ENCODE measurements at places on chromosomes 2 and 18. TPM values are rescaled to one million over a fixed set of nuclear protein-coding genes. Genes with fewer than 3 reads are reported as not detected.

RAB1A gene
- total RNA-seq, result 147 TPM

NABP1 gene
- total RNA-seq, result 17.4 TPM

- no peaks in the 10 kb centered on the region for H3K4me1 ChIP-seq
- H3K4me3 ChIP-seq, result no peak overlapping the region
- no peaks in the 10 kb centered on the region for H3K27me3 ChIP-seq
- H3K36me3 ChIP-seq, result no peaks in the 10 kb centered on the region
- no peak for DNase-seq
Observed at GRCh38 chr2:28225473-28226080, 167.1 kb upstream of the FOSL2 start.

DNA sequence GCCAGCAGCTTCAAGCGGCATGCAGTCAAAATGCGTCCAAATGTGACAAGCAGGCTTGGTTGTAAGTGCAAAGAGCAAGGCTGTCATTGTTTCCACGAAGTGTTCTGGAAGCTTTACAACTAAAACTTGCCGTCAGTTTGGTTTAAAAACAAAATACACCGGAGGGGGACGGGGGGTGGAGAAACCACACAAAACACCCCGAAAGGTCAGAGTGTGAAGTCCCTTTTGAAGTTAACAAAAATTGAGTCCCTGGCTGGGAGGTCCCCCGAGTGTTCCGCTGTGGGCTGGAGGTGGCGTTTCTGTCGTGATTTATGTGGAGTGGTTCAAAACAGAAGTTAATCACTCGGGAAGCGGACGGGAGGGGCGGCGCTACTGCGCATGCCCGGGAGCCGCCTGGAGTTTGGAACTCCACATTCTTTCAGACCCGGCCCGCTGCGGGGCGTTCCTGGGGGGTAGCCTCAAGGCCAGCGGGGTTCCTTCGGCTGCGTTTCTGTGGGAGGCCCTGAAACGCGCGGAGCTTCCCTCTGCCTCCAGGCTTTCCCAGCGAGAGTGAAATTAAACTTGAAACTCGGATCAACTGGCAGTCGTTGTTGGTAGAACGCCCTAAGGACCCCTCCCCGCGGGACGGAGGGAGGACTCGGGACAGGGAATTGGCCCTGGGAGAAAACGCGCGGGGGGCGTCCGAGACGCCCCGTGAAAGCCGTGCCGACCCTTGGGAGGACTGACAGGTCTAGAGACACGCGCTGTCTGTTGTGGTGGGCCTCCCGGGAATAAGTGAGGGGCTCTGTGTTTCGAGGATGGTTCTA is 1.4 kb downstream of the TGIF1 start:
- H3K36me3 ChIP-seq, result no peaks in the 10 kb centered on the region
- DNase-seq, result peak; percentile 96
- H3K27ac ChIP-seq, result peak overlapping the region; percentile 97
- no peaks in the 10 kb centered on the region for H3K27me3 ChIP-seq

DNA sequence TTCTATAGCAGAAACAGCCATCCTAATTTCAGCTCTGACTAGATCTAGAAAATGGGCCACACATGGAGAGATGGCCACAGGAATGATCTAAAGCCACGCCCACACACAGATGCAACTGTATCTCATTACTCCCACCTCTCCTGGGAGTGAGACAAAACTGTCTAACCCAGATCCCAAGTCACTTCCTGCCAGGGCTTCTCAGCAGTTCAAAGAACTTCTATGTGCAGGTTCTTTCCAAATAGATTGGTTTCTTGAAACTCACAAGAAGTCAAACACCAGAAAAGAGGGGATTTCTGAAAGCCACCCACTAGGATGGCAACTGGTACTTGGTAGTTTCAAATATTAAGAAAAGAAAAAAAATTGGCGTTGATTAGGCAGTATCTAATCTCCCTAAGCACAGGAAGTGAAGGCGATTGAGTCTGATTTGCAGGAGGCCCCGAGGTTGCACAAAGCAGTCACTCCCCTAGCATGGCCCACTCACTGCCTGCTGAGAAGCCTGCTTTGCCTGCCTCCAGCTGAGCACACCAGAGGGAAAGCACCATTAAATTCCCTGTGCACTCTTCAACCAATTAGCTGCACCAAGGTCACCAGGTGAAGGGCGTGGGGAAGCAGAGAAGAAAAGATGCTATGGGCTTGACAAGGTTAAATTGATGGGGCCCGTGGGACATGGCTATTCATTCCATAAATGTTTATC is 51.1 kb downstream of the PAPOLG start:
- no peak for DNase-seq
- no peaks in the 10 kb centered on the region for H3K36me3 ChIP-seq
- no peaks in the 10 kb centered on the region for H3K4me1 ChIP-seq
- no peaks in the 10 kb centered on the region for H3K27me3 ChIP-seq

DNA sequence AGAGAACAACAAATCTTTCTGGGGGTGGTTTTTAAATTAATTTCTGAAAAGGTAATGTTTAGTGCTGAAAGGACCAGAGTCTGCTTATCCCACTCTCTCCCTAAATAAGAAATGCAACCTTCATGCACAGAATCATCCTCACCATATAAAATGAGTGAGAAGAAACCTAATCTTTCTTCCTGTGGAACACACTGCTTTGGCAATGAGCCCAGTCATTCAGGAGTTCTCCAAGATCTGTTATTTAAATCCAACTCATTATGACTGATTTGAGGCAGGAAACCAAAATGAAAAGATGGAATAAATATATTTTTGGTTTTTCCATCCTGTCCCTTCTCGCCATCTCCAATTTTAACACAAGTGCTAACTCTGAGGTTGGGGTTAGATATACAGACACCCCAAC is 228.3 kb downstream of the SRBD1 start:
- H3K36me3 ChIP-seq, result no peaks in the 10 kb centered on the region
- no peak overlapping the region for H3K4me3 ChIP-seq
- no peaks in the 10 kb centered on the region for H3K4me1 ChIP-seq
- no peaks in the 10 kb centered on the region for H3K27me3 ChIP-seq
- no peak overlapping the region for H3K27ac ChIP-seq

UGT1A4 gene
- not detected for total RNA-seq
